ENCODE measurements at places on chromosomes 12 and 14.

DNA sequence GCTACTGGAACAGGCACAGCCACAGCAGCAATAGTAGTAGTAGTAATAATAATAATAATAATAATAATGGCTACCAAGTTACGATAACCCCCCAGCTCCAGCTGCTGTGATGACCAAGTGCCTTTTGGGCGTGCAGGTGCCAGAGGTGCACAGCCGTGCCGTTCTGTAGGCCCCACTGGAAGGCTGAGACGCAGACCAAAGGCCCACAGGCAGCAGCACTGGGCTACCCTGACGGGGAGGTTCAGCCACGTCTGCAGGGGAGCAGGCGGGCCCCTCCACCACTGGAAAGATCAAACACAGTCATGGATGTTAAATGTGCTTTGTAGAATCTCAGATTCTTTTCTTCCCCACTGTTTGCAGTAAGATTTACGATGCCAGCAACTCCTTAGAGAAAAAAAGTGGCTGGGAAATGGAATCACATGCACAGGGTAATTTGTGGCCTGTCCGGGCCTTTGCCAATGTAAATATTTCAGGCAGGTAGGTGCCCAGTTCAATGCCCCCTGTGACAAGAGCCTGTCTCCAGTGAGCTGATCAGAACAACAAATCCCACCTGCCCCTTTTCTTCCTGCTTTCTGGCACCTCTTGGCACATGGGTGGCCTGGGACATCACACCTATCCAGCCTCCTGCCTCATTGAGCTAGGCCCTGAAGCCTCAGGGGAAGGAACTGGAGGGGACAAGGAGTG is 32.6 kb downstream of the CCDC85C start:
- DNase-seq = no peak
- H3K4me3 ChIP-seq = no peak overlapping the region
- H3K27me3 ChIP-seq = no peaks in the 10 kb centered on the region

GRCh38 chr12:124734224-124734788 is 129.4 kb downstream of the SCARB1 start:
- peaks cover 7% of the 10 kb centered on the region for H3K4me1 ChIP-seq
- H3K4me3 ChIP-seq = no peak overlapping the region
- no peaks in the 10 kb centered on the region for H3K27me3 ChIP-seq
- H3K27ac ChIP-seq = no peak overlapping the region
- H3K36me3 ChIP-seq = no peaks in the 10 kb centered on the region

DNA sequence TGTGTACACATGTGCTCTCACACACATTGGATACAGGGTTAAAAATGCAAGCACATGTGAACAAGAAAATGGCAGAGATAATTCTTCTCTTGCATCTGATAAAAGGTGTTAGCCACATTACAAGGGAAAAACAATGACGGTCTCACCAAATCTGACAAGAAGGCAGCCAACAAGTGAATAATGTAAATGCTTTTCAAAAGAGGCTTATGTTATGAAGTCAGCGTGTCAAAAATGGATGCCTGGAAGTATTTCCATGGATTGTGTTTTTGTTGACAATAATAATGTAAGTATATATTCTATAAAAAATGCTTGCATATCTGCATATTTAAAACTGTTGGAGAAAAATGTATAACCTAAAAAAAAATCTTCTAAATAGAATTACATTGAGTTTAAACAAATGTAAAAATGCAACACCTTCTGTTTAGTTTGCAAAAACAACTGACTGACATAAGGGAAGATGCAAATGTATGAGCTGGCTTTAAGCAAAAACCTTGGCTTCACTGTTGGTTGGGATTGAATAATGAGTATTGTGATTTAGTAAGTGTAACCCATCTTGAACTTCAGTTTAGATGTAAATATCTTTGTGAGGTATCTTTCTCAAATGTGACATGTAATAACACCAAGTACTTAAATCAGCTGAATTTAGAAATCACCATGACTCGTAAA is 424.9 kb downstream of the PDZRN4 start:
- DNase-seq = no peak
- H3K4me1 ChIP-seq = no peaks in the 10 kb centered on the region
- H3K27me3 ChIP-seq = no peaks in the 10 kb centered on the region
- H3K27ac ChIP-seq = no peak overlapping the region
- no peak overlapping the region for H3K4me3 ChIP-seq

GRCh38 chr12:14784471-14784870 is 18.8 kb downstream of the WBP11 start:
- no peaks in the 10 kb centered on the region for H3K4me1 ChIP-seq
- no peak overlapping the region for H3K27ac ChIP-seq
- no peak for DNase-seq
- H3K36me3 ChIP-seq = peaks cover 29% of the 10 kb centered on the region
- H3K4me3 ChIP-seq = no peak overlapping the region

DNA sequence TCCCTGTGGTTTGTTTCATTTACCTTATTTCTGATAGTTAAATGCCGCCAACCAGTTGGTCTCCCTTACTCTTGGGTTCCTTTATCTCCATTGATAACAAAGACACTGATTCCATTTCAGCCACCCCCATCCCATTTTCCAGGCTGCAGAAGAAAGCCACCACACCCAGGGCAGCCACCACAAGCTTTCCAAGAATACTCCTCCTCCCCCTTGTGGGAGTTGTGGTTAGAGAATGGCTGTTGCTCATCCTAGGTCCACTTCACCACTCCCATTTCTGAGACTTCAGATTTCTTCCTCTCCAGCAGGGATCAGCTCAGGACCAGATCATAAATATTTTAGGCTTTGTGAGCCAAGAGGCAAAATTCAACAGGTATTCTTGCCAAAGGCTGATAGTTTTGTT is 73.9 kb downstream of the ANO4 start:
- no peaks in the 10 kb centered on the region for H3K27me3 ChIP-seq
- H3K4me1 ChIP-seq = no peaks in the 10 kb centered on the region
- no peaks in the 10 kb centered on the region for H3K36me3 ChIP-seq

GRCh38 chr12:62784576-62784975 is 150.4 kb downstream of the PPM1H start:
- H3K4me3 ChIP-seq = no peak overlapping the region
- H3K4me1 ChIP-seq = no peaks in the 10 kb centered on the region
- H3K36me3 ChIP-seq = no peaks in the 10 kb centered on the region

GRCh38 chr12:24724814-24725213 is 224.1 kb downstream of the BCAT1 start:
- H3K36me3 ChIP-seq = no peaks in the 10 kb centered on the region
- H3K4me1 ChIP-seq = no peaks in the 10 kb centered on the region
- no peak for DNase-seq

GRCh38 chr12:75457191-75457590 is 23.4 kb upstream of the GLIPR1 start:
- DNase-seq = peak; percentile 32
- peaks cover 48% of the 10 kb centered on the region for H3K4me1 ChIP-seq
- no peaks in the 10 kb centered on the region for H3K36me3 ChIP-seq
- no peak overlapping the region for H3K4me3 ChIP-seq
- H3K27ac ChIP-seq = no peak overlapping the region

DNA sequence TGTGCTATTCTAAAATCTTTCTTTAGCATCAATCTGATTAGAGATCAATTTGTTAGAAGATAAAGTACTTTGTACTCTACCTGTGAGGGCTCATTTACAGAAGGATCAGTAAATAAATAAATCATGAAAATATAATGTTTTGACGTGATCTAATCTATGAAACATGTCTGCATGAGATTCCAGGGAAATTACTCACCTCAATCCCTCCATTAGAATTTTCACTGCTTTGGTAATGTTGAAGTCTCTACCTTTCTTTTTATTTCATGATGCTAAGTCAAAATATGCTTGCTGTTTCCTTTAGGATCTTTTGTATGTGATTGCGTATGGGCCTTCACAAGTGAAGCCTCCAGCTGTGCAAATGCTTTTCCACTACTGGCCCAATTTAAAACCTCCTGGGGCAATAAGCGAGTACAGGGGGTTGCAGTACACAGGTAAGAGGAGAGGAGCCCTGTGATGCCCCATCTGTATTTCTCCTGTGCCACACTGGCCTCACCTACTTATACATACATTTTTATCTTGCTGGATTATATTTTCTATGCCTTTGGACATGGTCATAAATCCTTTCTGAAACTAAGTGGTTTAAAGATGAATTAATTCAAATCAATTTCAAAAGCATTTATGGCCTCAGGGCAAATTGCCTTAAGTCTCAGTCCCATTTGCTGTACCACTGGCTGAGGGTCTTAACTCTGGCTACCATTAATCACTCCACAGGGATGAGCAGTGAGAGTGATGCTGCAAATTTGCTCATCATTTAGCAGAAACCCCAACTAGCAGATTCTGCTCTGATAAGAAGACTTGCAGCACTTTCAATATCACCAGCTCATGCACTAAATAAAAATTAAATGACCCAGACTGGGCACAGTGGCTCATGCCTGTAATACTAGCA is 66.4 kb downstream of the UNC79 start:
- no peaks in the 10 kb centered on the region for H3K36me3 ChIP-seq
- no peak overlapping the region for H3K27ac ChIP-seq
- H3K27me3 ChIP-seq = no peaks in the 10 kb centered on the region

- H3K4me1 ChIP-seq = peaks cover 59% of the 10 kb centered on the region
- peak; percentile 51 for DNase-seq
- H3K27me3 ChIP-seq = no peaks in the 10 kb centered on the region
- H3K27ac ChIP-seq = peak overlapping the region; percentile 96
- peak overlapping the region; percentile 99 for H3K4me3 ChIP-seq
Observed at GRCh38 chr12:57519796-57520052, 590 bp downstream of the DDIT3 start.

DNA sequence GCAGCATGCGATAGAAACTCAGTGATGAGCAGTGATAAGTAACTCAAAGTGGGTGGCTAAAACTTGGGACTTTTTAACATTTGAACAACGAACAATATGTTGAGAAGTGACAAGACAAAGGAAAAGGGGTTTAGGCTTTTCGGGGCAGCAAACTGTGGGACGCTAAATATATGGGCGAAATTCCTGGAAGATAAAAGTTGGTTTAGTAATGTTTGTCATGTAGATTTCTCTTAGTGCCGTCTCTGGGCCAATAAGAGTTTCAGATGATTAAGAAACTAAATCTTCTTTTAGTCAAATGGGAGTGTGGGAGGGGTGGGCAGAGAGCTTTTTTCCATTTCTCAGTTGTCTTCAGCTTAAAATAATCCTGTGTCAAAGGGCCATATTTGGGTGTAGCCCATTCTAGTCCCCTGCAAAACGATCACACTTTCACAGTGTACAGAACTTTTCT is 41.7 kb upstream of the FUT8 start:
- DNase-seq = no peak
- H3K36me3 ChIP-seq = no peaks in the 10 kb centered on the region
- no peak overlapping the region for H3K27ac ChIP-seq

GRCh38 chr12:117981267-117981666 is 12.5 kb upstream of the KSR2 start:
- H3K4me1 ChIP-seq = no peaks in the 10 kb centered on the region
- H3K27ac ChIP-seq = no peak overlapping the region
- no peak overlapping the region for H3K4me3 ChIP-seq
- H3K27me3 ChIP-seq = peaks cover 4% of the 10 kb centered on the region
- H3K36me3 ChIP-seq = no peaks in the 10 kb centered on the region

GRCh38 chr12:67674417-67674816 is 25.9 kb downstream of the DYRK2 start:
- H3K4me3 ChIP-seq = no peak overlapping the region
- no peaks in the 10 kb centered on the region for H3K27me3 ChIP-seq
- no peak for DNase-seq

DNA sequence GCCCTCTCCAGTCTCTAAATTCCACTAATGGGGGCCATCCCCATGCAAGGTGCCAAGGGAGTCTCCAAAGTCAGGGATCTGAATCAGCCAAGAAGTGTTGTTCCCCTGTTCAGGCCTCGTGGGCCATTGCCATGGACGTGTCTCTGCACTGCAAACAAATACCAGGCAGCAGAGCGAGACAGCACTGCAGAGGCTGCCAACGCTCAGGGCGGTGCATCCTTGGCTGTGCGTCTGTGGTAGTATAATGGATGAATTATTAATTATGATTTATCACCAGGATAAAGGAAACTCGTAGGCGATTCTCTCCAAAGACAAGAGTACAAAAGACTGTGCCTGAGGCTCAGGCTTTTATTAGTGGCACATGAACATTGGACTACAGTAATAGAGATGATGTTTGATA is 122.3 kb upstream of the NTF3 start:
- H3K4me1 ChIP-seq = no peaks in the 10 kb centered on the region
- no peak for DNase-seq
- no peaks in the 10 kb centered on the region for H3K36me3 ChIP-seq
- no peaks in the 10 kb centered on the region for H3K27me3 ChIP-seq
- no peak overlapping the region for H3K27ac ChIP-seq
- no peak overlapping the region for H3K4me3 ChIP-seq

DNA sequence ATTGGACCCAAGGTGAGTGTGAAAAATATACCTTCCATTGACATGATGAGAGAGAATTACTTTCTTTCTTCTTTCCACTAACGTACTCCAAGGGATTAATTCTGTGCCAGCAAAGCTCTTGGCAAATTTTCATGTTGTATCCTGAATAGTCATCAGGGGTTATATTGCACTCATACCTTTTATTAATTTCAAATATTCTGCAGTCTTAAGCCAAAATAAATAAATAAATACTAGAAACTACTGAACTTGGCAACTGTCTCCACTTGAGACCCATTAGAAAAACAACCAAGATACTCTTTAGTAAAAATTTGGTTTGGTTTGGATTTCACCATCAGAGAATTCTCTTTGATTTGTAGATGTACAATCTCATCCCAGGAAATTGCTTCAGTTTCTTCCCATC is 22.1 kb upstream of the CLEC14A start:
- H3K36me3 ChIP-seq = no peaks in the 10 kb centered on the region
- no peak overlapping the region for H3K4me3 ChIP-seq
- no peak overlapping the region for H3K27ac ChIP-seq
- DNase-seq = no peak

GRCh38 chr12:131509701-131510100 is 201.2 kb upstream of the SFSWAP start:
- no peaks in the 10 kb centered on the region for H3K27me3 ChIP-seq
- H3K4me3 ChIP-seq = no peak overlapping the region
- H3K4me1 ChIP-seq = peaks cover 17% of the 10 kb centered on the region

GRCh38 chr12:132617135-132617701 is 1.4 kb upstream of the P2RX2 start:
- no peak overlapping the region for H3K27ac ChIP-seq
- H3K27me3 ChIP-seq = peaks cover 19% of the 10 kb centered on the region
- H3K4me1 ChIP-seq = no peaks in the 10 kb centered on the region
- H3K36me3 ChIP-seq = no peaks in the 10 kb centered on the region
- no peak for DNase-seq
- H3K4me3 ChIP-seq = no peak overlapping the region

DNA sequence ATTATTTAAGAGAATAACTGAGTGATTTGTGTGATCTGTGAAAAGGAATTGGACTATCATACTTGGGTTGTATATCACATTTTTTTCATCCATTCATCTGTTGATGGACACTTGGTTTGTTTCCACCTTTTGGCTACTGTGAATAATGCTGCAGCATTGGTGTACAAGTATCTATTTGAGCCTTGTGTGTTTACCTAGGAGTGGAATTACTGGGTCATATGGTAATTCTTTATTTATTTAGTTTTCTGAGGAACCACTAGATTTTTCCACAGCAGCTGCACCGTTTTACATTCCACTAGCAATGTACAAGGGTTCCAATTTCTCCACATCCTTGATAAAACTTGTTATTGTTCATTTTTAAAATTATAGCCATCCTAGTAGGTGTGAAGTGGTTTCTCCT is 56.1 kb downstream of the APAF1 start:
- no peak overlapping the region for H3K27ac ChIP-seq
- H3K27me3 ChIP-seq = no peaks in the 10 kb centered on the region
- H3K4me3 ChIP-seq = no peak overlapping the region
- H3K36me3 ChIP-seq = peaks cover 16% of the 10 kb centered on the region

- no peaks in the 10 kb centered on the region for H3K4me1 ChIP-seq
- no peak overlapping the region for H3K4me3 ChIP-seq
- H3K36me3 ChIP-seq = no peaks in the 10 kb centered on the region
- H3K27me3 ChIP-seq = peaks cover 8% of the 10 kb centered on the region
- no peak for DNase-seq
- H3K27ac ChIP-seq = no peak overlapping the region
Observed at GRCh38 chr12:120358412-120359100, 10.4 kb downstream of the MSI1 start.
